H4 (cell line): ENCODE measurements at places on chromosomes 3 and 15.

DNA sequence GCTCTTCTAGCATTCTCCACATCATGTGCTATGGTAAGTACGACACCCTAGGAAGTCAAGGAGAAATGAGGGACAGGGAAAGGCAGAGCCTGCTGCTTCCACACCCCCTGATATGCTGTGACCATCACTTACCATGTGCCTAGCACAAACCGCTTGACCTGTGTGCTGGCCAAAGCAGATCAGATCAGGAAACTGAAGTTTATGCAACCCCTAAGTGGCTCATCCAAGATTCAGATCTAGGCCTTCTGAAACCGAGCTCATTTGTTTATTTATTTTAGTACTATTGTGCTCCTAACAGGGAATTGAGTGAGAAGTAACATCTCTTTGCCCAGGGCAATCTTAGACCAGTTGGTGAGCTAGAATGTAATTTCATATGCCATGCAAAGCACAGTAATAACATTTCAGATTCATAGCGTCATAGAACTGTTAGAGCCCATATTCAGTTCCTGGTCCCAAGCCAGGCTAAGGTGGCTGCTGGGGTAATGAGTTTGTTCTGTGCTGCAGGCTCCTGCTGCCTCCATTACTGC lies at the start of gene RTP2:
Gene RTP2 (minus strand): TSS at position 51 of the 527 bp plus-strand sequence. CDS start 429 bp downstream, outside the sequence.
- peak; percentile 36 for DNase-seq

GRCh38 chr3:167728632-167729323 lies 5.9 kb downstream of the PDCD10 start:
- no peak for DNase-seq

GRCh38 chr3:66487465-66487864 lies 13.4 kb downstream of the LRIG1 start:
- no peak for DNase-seq

DNA sequence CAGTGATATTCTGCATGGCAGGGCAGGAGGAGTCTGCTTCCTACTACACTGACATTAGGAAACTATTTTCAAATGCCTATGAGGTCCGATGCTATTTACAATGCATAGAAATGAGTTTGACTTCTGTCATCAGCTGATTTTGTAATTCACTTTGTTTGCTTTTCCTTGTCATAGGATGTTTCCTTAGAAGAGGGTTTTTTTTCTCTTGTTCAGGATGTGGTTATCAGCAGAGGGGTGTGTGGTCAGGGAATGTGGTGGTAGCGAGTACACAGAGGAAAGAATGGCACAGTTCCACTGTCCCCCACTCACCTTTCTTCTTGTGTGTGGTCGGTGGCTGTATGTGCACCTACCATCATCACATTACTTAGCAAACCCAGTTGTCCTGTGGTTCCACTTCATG lies 231.5 kb downstream of the LRTM1 start:
- peak; percentile 66 for DNase-seq

- DNase-seq = no peak
These were observed 36.8 kb downstream of the HGD start for GRCh38 chr3:120645083-120645845.

DNA sequence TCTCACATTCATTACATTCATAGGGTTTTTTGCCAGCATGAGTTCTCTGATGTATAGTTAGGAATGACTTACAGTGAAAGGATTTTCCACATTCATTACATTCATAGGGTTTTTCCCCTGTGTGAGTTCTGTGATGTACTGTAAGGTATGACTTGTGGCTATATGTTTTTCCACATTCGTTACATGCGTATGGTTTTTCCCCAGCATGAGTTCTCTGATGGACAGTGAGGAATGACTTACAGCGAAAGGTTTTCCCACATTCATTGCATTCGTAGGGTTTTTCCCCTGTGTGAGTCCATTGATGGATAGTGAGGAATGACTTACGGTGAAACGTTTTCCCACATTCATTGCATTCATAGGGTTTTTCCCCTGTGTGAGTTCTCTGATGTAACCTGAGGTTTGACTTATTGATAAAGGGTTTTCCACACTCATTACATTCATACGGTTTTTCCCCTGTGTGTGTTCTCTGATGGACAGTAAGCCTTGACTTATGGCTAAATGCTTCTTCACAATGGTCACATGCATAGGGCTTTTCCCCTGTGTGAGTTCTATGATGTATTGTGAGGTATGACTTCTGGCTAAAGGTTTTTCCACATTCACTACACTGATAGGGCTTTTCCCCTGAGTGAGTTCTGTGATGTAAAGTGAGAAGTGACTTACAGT lies 47.4 kb downstream of the ZNF717 start:
- DNase-seq = no peak

GRCh38 chr15:89679212-89679611 lies at the start of gene PLIN1:
Gene PLIN1, minus strand, starts transcription at chr15:89679367. Its CDS starts 1,878 bp downstream, at chr15:89677489.
- no peak for DNase-seq

GRCh38 chr15:72908713-72909112 lies 125.2 kb upstream of the ADPGK start:
- no peak for DNase-seq

DNA sequence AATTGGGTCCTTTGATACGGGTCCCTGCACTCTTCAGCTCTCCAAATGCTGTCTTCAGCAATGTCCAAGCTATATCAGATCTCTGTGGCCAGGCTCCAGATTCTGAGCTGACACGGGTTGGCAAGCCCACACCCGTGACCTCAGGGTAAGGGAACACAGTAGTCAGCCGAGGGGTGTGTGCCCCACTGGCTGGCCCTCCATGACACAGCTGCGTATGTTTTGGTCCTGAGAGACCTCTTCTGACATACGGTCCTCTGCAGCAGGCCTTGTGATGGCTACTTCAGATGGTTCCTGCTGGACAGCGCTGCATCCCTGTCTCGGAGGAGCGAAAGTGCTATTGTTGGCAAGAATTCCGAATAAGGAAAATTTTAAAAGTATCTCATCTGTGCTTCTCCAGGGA lies 85.2 kb upstream of the ADAMTS17 start:
- no peak for DNase-seq

DNA sequence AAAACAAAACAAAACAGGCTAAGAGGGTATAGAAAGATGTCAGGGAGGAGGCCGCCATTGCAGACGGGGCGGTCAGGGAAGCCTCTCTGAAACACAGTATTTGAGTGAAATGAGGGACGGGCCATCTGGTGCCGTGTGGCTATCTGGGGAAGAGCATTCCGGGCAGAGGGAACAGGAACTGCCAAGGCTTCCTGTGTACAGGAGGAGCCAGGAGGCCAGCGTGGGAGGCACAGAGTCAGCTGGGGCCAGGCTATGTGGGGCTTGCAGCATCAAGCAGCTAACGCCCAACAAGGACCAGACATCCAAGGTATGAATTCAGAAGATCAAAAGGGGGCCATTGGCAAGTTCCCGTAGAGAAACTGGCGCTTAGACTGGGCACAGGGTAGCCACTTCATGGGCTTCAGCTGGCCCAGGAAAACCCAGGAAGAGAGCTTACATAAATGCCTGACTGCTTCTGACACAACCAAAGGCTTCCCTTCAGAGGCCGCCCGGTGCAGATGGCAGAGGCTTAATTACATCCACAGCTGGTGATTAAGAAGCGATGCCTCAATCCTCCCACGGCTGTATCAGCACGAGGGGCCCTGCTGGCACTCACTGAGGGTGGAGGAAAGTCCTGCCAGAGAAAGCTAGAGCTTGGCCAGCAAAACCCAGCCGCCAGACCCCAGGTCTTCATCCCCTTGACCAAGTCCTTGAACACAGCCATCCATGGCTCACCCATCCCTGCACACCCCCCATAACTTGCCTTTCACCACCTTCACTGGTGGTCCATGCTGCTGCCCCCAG lies 144.9 kb downstream of the MEGF11 start:
- no peak for DNase-seq

DNA sequence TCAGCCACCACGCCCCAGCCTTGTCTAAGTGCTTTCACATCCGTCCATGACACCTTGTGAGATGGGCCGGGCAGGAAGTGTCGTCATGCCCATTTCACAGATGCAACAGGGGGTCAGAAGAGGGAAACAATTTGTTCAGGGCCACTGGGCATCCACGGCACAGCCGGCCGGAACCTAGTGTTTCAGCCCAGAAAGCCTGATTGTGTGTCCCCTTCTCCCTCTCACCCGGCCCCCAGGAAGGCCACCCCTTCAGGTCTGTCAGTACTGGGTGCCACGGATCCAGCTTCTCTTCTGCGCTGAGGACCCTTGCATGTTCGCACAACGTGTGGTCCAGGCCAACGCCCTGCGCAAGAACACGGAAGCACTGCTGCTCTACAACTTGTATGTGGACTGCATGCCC lies 15.8 kb downstream of the DNAH1 start:
- DNase-seq = no peak

GRCh38 chr3:130901463-130902204 lies 7.8 kb downstream of the ATP2C1 start:
- no peak for DNase-seq

- DNase-seq = no peak
These were observed 325.3 kb downstream of the NAALADL2 start for GRCh38 chr3:175184392-175184791.

- DNase-seq = no peak
These were observed 127.5 kb downstream of the OSBPL10 start for GRCh38 chr3:31853580-31853979.

DNA sequence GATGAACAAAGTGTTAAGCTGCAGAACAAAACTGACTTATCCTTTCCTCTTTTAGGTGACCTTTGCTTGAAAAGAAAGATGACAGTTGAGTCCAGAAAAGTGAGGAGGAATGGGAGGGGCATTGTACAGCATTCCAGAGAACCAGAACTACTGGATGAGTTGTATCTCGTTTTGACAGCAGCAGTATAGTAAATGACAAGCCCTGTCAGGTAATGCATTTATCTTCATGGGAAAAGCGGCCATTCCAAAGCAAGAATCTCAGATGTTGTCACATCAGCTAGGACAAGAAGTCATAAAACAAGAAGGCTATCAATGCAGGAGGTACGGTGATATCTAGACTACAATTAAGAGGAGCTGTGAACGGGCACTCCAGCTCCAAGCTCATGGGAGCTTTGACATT lies 421.5 kb downstream of the MAGI1 start:
- DNase-seq = no peak

DNA sequence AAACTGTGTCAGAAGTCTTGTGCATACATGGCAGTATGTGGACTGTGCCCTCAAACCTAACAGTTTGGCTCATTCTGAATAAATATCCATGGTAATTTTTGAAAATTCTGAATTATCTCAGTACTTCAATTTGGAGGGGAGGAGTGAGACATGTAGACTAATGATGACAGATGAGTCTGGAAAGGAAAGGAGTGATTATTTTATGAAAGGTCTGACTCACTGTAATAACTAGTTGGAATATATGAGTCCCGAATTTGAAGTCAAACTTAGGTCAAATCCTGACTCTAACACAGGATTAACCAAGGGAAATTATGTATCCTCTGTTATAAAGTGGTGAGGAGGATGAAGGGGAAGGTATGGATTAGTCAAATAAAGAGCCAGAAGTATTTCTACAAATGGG lies 38.6 kb downstream of the SUCNR1 start:
- no peak for DNase-seq

- DNase-seq = peak; percentile 93
These were observed 25.5 kb downstream of the SETD5 start for GRCh38 chr3:9422712-9423424.

GRCh38 chr3:187612656-187613055 lies 57.5 kb downstream of the SST start:
- no peak for DNase-seq

GRCh38 chr15:76799760-76800159 lies 105.4 kb downstream of the SCAPER start:
- peak; percentile 11 for DNase-seq

GRCh38 chr15:100201376-100202280 lies 140.1 kb downstream of the ADAMTS17 start:
- DNase-seq = peak; percentile 44

DNA sequence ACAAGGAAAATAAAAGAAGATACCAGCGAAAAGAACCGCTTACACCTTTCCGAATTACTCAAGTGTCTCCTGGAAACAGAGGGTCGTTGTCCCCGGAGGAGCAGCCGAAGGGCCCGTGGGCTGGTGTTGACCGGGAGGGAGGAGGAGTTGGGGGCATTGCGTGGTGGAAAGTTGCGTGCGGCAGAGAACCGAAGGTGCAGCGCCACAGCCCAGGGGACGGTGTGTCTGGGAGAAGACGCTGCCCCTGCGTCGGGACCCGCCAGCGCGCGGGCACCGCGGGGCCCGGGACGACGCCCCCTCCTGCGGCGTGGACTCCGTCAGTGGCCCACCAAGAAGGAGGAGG lies 325 bp downstream of the ALCAM start:
- peak; percentile 13 for DNase-seq

DNA sequence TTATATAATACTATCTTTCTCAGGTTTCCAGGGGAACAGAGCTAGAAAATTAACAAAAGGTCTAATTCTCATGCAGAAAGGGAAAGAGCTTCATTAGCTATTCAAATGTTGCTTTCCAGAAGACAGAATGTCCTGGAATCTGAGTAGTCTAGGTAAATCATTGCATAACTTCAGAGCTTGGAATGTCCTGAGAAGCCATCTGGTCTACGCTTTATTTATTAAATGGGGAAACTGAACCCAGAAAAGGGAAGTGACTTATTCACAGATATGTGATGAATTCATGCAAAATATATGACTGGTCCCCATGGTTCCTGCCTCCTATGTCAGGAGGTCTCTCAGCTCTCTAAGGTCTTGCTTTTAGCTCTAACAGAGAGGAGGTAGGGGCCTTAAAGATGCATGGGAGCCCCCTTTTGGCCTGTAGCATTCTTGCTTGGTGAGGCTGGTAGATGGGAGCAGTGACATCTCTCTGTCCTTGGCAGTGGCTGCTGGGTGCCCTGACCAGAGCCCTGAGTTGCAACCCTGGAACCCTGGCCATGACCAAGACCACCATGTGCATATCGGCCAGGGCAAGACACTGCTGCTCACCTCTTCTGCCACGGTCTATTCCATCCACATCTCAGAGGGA lies 99.2 kb downstream of the CEMIP start:
- DNase-seq = no peak

DNA sequence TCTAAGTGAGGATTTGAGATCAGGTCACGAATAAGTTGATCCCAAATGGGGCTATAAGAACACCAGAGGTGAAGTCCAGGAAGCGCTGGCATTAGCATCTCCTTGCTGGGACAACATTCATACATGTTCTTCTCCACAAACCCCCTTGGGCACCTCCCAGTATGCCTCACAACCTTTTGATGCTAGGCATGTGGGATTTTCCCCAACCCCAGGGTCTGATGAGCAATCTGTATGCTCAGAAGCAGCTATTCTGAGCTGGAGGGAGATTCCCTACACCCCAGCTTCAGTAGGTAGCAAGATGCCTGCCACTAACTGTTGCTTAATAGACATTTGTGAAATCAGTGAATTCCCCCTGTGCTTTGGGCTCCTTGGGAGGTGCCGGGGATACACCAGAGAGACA lies 32.2 kb downstream of the SLC6A11 start:
- no peak for DNase-seq

- no peak for DNase-seq
These were observed 53.3 kb upstream of the KCNMB2 start for GRCh38 chr3:178482981-178483380.

DNA sequence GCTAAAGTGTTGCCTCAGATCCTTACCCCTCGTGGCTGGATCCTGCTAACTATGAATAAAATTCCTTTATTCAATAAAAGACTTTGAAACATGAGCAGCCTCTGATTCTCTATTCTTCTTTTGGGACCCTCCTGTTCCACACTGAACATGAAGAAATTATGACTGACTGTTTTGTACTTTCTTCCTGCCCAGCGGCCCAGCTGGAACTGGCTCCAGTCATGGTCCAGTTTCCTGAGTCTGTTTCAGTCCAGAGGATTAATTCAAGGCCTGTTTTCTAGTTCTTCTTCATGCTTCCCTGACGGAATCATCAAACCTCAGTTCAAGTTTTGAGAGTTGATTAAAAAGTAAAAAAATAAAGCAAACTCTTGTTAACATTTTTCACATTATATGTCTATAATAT lies 52.6 kb upstream of the CP start:
- no peak for DNase-seq
